Stimulated activated CD4-positive, alpha-beta T cell treated with anti-CD3 and anti-CD28 coated beads, Interleukin-1b, Interleukin-23, amount 100 ng/mL, for 48 hours (primary cell): ENCODE measurements at places on chromosomes 4 and X.
A peak's percentile ranks its signal among the peaks of the same experiment; 100 is the strongest.

- DNase-seq = no peak
Measured at GRCh38 chrX:23503835-23504539, 163.3 kb upstream of the PRDX4 start.

- DNase-seq = no peak
Measured at GRCh38 chr4:109232681-109233080, 69.8 kb downstream of the COL25A1 start.

DNA sequence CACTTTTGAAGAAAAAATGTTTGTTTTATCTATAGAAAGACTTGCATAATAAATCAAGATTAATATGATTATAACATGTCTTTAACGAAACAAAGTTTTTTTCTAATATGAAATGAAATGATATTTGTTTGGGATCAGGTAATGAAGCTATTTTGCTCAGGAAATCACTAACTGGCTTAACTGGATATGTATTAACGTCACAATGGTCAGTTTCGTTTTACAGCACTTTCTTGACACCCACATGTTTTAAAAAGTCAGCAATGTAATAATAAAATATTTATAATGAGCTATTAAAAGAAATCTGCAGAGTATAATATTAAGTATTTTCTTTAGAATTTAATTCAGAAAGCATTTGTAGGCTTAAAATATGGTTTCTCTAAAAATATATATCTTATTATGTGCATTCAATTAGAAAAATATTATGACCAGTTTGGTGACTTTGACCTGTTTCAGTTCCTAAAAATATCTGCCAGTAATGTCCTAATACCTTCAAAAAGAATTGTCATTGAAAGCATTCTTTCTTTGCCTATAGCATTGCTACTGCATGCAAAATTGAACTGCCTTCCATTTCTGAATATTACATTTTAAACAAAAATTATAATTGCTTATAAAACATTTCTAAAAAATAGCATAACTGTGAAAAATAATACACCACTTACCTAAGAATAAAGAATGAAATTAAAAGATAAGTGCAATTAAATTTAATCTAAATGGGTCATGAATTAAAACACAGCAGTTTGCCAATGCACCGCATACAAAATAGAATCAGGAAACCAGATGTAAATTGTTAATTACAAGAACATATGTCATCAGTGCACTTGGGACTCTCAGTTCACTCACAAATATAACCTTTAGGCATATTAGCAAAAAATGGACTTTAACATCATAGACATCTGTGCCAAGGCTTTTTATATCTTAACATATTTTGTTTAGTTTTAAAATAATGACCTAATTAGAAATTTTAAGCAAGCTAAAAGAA, 31.6 kb downstream of the TIGD2 start:
- no peak for DNase-seq

DNA sequence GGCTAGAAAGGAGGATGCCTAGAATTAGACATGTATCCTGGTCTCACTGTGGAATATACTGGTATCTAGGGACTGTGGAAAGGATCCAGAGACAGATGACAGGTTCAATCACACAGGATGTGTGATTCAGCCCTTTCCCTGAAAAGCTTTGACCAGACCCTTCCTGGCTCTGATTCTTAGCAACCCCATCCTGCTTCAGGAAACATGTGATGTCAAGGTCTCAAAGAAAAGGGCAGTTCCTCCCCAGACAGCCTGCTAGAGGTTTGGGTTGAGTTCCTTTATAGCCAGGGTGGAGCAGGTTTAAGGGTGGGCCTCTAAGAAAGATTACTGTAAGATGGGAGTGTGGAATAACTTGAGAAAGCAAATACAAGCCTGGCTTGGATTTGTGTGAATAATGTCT, 3.0 kb downstream of the BMP15 start:
- DNase-seq = no peak

DNA sequence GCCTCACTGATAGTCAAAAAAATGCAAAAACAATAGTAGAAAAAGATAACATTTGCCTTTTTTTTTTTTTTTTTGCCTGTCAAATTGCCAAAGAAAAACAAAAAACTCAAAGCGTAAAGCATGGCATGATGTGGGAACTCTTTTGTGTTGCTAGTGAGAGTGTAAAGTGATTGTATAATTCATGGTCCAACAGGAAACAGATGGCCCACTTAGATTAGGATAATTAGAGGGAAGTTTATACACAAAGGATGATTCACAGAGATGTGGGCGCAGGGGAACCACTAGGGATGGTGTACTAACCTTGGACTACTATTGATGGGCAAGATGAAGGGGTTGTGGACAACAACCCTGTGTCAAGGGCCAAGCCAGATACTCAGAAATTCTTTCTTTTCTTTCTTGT, 16.4 kb downstream of the MCUB start:
- no peak for DNase-seq

- no peak for DNase-seq
Measured at GRCh38 chrX:144738246-144738645, 509.1 kb upstream of the SPANXN1 start.

DNA sequence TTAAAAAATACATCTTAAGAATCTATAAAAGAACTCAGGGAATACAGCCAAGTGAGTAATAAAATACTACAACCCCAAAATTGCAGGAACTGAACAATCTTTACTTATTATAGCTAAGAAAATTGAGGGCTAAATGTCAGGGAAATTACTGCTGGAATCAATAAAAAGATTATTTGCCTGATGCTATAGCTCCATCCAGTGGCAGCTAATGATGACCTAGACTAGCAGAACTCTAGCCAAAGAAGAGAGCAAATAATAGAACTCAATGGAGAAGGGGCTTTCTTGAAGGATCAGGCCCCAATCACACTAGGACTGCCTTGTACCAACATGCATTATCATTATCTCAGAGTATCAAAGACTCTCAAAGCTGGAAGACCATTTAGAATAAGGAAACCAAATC, 85.0 kb upstream of the FAM241A start:
- no peak for DNase-seq

GRCh38 chr4:54090804-54091623, 8.9 kb upstream of the GSX2 start:
- DNase-seq = no peak

DNA sequence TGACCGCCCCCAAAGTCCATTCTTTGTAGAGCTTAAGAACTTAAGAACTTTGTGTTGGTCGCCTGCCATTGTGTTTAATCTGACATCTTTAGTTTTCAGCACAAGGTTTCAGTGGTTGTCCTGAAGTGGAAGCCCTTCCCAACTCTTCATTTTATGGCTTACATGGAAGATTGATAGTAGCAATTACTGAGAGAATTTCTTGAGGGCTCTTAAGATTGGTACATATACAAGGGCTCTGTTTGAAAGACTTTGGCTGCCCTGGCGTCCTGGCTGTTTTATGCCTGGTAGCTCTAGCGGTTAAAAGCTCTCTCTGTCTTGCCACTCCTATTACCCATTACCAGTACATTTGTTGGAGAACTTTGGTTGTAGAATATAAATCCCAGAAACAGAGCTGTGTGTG, 75.0 kb downstream of the KDM6A start:
- no peak for DNase-seq

GRCh38 chrX:20118065-20118824, 1.5 kb upstream of the MAP7D2 start:
- DNase-seq = no peak

- no peak for DNase-seq
Measured at GRCh38 chr4:80189956-80190677, 7.2 kb upstream of the PRDM8 start.

DNA sequence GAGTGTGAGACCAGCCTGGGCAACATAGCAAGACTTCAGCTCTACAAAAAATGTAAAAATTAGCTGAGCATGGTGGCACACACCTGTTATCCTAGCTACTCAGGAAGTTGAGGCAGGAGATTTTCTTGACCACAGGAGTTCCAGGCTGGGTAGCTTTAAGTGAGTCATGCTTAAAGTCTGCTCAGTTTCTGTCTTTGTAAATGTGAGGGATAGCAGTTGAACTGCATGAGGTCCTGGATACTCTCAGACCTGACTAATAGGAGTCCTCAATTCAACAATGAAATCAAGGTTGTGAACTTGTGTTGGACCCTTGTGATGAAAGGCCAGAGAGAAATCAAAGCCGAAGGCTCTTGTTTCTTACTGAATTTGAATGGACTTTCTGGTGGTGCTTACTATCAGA, 45.2 kb downstream of the STARD8 start:
- no peak for DNase-seq

DNA sequence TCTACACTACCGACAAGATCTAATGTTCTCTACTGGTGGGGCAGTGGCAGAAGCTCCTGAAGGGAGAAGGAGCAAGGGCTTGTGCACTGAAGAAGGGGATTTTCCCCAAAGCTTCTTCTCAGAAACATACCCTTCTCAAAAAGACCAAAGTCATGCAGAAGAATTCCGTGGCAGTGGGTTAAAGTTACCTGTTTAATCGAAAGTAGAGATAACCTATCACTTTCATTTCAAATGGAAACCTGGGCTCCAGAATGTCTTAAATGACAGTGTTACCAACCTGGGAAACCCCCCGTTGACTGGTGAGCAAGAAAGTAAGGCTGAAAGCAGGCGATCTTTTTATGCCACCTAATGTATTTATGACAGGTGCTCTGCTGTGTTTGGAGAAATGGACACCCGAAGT, 92.5 kb upstream of the TEX13D start:
- DNase-seq = peak; percentile 56

DNA sequence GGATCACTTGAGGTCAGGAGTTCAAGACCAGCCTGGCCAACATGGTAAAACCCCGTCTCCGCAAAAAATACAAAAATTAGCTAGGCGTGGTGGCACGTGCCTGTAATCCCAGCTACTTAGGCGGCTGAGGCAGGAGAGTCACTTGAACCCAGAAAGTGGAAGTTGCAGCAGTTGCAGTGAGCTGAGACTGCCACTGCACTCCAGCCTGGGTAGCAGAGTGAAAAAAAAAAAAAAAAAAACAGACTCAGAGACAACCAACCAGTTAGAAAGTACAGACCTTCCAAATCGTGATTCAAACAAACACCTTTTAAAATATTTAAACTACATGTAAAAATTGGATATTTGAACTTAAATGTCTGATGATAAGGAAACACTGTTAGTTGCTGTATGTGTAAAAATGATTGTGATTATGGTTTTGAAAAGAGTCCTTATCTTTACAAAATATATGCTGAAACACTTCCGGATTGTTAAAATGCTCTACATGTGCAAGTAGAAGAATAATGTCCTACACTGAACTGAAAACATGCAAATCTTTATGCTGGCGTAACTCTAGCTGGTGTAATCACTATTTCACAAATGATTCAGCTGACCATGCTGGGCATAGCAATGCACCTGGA, 37.8 kb downstream of the SH3KBP1 start:
- DNase-seq = no peak

- DNase-seq = no peak
Measured at GRCh38 chr4:16066586-16067128, 17.2 kb downstream of the PROM1 start.

- DNase-seq = no peak
Measured at GRCh38 chrX:9069573-9069972, 35.6 kb upstream of the FAM9B start.

DNA sequence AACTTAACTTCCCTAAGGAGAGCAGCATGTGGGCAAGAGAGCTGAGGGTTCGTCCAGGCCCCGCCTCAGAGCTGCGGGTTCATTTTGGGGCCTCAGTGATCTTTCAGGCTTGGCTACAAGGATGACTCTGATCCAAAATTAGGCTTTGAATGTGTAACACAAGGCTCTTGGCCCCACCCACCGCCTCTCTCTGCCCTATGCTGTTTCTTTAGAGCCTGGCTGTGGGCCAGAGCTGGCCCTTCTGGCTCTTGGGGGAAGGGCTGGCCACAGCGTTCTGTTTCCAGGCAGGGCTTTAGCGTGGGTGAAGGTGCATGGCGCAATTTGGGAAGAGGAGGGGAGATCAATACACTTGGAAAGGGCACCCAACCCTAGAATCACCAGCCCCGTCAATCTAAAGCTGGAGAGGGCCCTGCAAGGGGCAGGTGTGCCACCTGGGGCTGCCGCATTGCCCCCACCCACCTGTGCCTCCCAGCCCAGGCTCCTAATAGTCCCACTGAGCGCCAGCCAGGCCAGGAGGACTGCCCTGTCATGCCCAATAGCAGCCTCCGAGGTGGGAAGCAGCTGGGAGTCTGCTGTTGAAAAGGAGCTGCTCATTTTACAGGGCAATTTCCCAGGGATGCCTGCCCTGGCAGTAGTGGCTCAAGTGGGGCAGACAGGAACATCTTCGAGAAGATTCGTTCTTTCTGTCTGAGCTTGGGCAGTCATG, 84.5 kb upstream of the MAML3 start:
- DNase-seq = no peak

DNA sequence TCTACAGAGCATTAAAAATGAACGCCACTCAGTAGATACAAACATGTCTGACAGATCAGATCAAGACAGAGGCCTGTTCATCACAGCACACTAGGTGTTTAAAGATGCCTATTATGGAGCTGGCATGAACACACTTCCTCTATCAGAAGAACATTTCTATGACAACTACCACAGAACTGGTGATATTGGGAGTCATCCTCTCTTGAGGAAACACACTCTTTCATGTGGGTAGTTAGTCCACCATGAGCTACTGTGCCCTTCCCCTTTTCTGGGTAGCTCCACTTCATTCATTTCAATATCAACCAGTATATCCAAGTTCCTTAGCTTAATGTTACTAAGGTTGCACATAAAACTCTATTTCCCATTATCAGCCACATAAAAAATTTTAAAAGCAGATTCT, 46.7 kb downstream of the MAOB start:
- DNase-seq = no peak

DNA sequence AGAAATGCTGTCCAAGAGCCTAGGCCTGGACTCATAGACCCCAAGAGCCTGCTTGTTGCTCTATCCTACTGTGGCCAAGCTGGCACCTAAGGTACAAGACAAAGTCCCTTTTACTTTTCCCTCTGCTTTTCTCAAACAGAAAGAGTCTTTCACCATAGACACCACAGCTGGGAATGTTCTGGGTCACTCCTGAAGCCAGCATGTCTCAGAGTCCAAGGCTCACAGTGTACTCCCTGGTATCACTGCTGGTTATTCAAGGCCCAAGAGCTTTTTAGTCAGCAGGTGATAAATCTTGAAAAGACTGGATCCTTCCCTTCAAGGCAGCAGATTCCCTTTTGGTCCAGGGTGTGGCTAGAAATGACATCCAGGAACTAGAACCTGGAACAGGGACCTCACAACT, 328.8 kb downstream of the IQCM start:
- no peak for DNase-seq

DNA sequence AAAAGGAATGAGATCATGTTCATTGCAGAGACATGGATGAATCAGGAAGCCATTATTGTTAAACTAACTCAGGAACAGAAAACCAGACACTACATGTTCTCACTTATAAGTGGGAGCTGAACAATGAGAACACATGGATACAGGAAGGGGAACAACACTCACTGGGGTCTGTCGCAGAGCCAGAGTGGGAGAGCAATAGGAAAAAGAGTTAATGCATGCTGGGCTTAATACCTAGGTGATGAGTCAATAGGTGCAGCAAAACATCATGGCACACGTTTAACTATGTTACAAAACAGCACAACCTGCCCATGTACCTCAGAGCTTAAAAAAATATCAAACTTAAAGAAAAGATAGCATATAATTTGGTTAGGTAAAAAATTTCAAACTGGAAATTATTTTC, 281.4 kb downstream of the PABPC4L start:
- no peak for DNase-seq
